ENCODE measurements at places on chromosomes 2 and 18. TPM values are rescaled to one million over a fixed set of nuclear protein-coding genes. Genes with fewer than 3 reads are reported as not detected.

GRCh38 chr2:232230560-232230959 lies 148.0 kb upstream of the ALPP start:
- no peak for DNase-seq

GRCh38 chr2:134588556-134588955 lies 130.2 kb downstream of the TMEM163 start:
- DNase-seq = no peak

DNA sequence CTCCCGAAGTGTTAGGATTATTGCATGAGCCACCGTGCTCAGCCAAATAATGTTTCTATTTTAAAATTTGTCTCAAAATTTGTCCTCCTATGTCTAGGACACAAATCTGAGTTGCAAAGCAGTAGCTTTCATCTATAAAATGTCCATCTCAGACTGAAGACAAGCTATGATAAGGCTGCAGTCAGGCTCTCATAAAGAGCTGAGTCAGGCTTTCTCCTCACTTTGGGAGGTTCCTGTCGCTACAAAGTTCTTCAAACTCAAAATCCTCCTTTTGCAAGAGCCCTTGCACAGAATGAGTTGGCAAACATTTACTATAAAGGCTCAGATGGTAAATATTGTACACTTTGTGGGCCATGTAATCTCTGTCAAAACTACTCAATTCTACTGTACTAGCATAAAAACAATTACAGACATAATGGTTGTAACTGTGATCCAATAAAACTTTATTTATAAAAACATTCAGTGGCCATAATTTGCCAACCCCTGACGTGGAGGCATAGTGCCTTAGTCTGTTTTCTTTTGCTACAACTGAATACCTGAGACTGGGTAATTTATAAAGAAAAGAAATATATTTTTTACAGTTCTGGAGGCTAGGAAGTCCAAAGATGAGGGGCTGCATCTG lies 154.9 kb upstream of the SATB2 start:
- DNase-seq = no peak

DNA sequence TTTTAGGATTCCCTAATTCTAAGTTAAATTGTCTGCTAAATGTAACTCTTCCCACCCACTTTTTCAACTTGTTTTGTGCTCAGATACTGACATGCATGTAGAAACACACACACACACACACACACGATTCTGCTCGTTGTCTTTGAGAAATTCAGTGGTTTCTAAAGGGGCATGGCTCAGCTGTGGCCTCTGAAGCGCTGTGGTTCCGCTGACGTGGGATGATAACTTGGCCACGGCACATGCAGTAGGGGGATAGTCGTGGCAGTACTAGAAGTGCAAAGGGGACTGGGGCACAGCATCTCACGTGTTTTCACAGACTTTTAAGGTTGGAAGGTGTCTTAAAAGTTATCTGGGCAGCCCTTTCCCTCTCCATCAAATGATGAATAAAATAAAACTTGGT lies 18.4 kb downstream of the CASP10 start:
- no peak for DNase-seq

DNA sequence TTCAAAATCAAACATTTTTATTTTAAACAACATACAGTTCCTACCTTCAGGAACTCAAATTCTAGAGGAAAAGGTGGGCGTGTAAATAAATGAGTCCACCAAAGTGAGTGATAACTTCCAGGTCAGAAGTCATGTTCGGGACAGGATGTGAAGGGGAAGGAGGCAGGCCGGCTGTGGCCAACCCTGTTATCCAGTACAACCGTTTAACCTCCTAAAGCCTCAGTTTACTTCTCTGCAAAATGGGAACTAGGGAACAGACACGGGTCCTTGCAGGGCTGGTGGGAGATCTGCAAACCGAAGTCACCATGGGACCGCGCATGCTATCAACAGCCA lies 373 bp downstream of the EIPR1 start:
- no peak for DNase-seq

DNA sequence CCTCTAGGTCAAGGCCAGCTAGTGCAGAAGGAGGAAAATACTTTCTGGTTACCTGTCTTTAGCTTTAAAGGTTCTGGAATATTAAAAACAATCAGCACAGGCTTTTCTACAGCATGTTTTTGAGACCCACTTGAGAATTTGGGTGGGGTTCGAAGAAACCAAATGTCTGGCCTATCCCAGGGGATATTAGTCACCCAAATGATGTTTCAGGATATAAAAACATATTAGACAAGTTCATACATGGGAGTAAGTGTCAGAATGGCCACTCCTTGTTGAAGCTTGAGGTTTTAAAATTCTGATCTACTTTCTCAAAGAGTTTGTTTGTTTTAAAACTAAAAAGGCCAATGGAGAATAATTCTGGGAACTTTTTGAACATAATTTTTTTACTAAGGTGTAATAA lies 158.6 kb upstream of the DLX2 start:
- DNase-seq = no peak

GRCh38 chr18:39655341-39655740 lies 2089.7 kb upstream of the CELF4 start:
- no peak for DNase-seq

The CYS1 gene
- total RNA-seq = 0.58 TPM

The REG3G gene
- not detected for total RNA-seq

The ARHGAP25 gene
- total RNA-seq = 4.8 TPM
